ENCODE measurements at places on chromosomes 3 and 15.

DNA sequence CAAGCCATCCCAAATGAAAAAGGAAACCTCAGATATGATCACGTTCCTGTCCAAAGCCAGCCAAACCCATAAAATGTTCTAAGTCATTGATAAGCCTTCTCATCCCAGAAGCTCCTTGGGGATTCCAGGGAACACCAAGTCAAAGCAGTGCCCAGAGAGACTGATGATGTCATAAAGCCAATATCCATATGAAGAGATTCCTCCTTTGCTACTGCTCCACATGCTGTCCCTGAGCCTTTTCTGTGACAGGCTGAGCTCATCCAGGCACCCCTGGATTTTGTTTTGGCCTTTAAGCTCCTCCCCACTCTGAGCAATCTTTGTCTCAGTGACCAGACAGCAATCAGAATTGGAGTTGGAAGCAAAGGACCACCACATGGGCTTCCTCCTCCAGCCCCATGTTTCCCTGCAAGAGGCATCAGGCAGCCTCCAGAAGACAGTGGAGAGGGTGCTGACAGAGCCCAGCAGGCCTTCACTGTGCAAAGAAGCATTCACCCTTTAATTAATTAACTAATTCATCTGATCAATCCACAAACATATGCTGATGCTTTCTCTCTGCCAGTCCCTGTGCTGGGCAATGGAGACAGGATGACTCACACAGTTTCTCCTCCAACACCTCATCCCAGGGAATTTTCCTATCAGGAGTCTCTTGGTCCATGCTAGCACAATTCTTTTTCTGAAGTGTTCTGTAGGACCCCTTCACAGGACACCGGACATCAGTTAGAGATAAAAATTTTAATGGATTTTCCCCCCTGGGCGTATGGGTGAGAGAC is 25.0 kb downstream of the MEX3B start:
- no peak for DNase-seq

DNA sequence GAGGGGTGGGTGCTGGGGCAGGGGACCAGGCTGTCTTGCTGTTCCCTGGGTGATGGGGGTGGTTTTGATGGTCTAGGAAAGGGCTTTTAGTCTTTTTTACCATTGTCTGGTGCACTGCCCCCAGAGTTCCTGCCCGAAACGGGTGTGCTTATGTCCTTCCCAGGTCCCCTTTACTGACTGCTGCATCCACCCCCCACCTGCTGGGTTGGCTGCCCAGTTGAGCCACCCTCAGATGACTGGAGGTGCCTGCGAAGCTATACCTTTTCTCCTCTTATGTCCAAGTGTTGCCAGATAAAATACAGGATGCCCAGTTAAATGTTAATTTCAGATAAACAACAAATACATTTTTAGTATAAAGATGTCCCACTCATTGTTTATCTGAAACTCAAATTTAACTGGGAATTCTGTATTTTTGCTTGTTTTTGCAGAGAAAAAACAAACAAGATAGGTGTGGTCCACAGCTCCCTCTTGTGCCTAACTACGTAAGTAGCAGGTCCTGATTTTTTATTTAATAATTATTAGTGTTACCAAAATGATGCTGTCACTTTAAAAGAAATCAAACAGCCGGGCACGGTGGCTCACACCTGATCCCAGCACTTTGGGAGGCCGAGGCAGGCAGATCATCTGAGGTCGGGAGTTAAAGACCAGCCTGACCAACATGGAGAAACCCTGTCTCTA is 6.1 kb upstream of the RPP14 start:
- no peak for DNase-seq

- DNase-seq, result no peak
Observed at GRCh38 chr15:76209942-76210341, 101.3 kb downstream of the ETFA start.

GRCh38 chr3:39125841-39126500 is 18.5 kb downstream of the TTC21A start:
- no peak for DNase-seq

DNA sequence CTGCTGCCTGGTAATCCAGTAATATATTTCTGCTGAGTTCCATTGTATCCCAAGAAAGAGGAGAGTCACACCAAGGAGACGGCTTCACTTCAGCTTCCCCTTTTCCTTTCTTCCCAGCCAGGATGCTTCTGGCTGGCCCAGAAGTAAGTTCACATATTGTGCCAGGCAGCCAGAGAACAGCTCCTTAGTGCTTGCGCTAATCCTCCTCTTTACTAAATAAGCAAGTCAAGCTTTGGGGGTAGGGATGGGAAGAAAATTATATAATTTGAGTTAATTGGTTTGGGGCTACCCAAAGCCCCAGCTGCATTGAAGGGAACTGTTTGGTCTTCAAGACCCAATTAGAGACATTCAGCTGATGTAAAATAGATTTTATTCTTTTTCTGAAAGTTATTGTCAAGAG is 218.8 kb upstream of the HES1 start:
- DNase-seq, result no peak

DNA sequence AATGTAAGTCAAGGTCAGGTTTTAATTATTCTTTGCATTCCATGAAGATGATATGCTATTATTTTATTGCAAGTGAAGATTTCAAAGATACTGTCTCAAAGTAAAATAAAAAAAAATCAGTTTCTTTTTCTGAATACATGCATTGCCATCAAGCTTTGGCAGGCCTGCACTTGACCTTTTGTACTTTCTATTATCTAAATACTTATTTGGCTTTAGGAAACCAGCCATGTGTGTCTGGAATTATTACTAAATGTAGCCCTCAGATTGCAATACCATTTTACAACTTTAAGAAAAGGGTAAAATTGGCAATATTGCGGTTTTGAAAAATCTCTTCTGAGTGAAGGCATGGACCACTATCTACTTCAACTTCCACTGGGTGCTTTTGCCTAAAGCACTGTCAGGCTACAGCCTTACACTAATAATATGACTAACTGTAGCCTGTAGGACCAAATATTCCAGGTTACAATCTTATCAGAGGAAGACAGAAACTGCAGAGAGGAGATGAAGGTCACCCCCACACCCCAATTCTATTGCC is 349.4 kb upstream of the DCBLD2 start:
- no peak for DNase-seq

DNA sequence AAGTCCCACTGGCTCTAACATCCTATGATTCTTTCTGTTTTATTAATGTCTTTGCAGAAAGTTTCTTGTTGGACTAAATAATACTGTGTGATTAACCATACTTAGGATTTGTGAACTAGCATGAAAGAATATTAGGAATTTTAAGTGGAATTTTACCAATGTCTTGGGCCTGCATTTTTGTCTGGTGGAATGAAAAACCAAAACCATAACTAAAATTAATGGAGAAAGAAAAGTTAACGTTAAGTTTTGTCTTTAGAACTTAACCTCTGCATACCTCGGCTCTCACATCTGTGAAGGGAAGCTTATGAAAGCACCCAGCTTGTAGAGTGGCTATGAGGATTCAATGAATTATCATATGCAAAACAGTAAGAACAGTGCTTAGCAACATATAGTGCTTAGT is 6.5 kb downstream of the FBN1 start:
- no peak for DNase-seq

DNA sequence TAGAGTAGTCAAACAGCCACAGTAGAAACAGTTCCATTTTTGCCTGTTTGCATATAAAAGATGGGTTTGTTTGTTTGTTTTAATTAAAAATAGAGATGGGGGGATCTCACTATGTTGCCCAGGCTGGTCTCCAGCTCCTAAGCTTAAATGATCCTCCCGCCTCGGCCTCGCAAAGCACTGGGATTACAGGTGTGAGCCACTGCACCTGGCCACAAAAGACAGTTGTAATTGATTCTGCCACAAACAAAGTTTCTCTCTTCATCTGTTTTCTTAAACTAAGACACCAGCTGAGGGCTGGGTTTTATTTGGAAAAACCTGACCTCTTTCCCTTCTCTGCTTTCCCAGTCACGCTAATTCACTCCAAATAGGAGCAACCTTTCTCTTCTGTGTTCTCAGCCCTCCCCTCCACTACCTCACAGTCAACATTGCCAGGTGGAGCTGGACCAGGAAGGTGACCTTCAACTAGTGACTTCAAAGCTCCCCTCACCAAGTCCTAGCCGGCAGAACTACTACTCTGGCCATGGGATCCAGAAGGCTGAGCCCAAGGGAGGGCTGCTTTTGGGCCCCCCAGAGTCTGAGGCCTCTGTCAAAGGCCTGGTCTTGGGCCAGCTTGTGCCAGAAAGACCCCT is 1.5 kb upstream of the IDH2 start:
- no peak for DNase-seq

DNA sequence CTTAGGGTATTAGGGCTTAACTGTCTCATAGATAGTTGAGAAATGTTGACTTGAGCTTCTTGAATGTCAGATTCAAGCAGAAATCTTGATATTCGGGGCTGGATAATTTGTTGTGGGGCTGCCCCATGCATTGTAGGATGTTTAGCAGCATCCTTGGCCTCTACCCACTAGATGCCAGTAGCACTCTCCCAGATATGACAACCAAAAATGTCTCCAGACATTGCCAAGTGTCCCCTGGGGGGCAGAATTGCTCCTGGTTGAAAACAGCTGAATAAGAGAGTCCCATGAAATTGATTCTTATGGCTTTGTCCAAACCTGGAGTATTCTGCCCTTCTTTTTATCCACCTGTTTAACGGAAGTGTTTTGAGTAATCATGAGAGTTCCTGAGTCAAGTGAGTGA is 15.9 kb upstream of the LCMT2 start:
- no peak for DNase-seq

DNA sequence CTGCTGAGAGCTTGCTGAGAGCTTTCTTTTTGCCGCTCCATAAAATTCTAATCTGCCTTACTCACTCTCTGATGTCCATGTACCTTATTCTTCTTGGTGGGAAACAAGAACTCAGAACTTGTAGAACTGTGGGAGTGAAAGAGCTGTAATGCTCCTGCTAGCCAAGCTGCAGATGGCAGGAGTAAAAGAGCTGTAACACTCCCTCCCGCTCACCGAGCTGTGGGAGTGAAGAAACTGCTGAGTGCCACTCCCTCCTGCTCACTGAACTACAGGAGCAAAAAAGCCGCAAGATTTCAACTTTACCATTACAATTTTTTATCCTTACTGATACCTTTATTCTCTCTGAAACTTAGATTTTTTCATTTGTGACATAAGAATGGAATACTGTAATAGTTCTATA is 199.1 kb downstream of the SI start:
- no peak for DNase-seq

GRCh38 chr3:131730581-131730980 is 227.8 kb upstream of the MRPL3 start:
- DNase-seq, result no peak

- no peak for DNase-seq
Observed at GRCh38 chr3:4358273-4358672, 55.1 kb downstream of the SETMAR start.

DNA sequence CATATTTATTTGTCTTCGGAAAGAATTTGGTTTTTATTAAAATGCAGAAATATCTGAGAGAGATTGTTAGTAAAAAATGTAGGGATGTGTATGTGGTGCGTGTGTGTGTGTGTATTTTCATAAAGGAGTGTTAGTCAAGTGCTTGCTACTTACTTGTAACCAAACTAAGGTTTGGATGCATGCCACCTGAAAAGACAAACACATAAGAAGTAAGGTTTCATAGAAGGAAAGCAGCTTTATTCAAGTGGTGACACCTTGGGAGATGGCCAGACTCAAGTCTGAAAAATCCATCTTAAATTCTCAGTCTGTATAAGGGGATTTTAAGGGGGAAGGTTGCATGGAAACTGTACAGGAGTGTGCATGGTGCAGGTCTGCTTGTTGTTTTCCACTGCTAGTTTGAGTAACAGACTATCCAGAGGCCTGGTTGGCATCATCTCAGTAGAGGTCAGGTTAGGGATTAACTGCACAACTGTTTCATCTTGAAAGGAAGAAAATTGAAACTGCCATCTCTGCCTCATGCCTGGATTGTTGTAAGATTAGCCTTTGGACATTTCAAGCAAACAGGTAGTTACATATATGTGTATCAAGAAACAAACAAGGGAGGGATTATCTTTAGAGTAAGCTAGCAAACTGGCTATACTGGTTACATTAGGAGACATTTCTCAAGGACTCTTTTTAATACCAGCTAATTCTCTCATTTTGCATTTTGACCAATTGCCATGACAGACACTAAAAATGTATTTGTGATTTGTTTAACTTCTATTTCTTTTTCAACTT is 196.7 kb downstream of the EPHA6 start:
- DNase-seq, result no peak

DNA sequence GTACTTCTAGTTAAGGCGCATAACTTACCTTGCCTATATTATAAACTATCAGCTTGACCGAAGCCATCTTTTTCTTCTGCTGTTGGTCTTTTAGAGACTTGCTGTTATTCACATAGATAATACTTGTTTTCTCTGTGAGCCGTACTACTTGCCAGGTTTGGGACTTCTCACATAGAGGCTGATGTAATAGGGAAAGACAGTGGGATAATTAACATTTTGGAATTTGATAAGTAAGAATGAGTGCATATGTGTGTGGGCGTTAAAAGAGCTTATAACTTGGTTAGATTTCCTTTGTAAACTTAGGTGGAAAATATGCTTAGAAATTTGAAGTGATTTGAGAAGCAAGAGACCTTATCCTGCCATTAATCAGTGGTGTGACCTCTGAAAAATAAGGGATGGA is 47.8 kb downstream of the FNDC3B start:
- DNase-seq, result no peak

DNA sequence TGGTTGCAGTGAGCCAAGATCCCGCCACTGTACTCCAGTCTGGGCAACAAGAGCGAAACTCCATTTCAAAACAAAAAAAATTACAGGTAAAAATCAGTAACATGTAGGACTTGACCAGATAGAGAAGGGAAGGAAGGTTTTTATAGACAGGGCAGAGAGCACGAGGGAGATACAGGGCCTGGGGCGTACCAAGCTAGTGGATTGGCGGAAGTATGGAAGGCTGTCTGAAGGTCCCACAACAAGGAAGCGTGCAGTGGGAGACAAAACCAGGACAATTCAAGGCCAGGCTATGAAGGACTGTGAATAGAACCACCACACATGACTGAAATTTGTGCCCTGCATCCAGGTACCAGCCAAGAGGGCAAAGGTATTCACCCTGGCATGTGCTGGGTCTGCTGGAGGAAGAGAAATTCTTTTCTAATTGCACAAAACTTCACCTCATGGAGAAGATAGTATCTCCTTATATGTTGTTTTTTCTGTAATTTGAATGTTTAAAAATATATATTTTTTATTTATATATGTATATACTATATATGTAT is 33.0 kb upstream of the BCL2A1 start:
- no peak for DNase-seq

GRCh38 chr3:133124511-133124910 is 86.3 kb downstream of the TMEM108 start:
- DNase-seq, result no peak

- DNase-seq, result no peak
Observed at GRCh38 chr15:63420333-63420747, 38.7 kb upstream of the CA12 start.

GRCh38 chr3:134874737-134875413 is 79.8 kb downstream of the EPHB1 start:
- DNase-seq, result no peak

- no peak for DNase-seq
Observed at GRCh38 chr15:84736375-84736774, 12.0 kb upstream of the ZNF592 start.

All from renal cortex interstitium (tissue), 15 donors.